Stimulated activated CD4-positive, alpha-beta T cell treated with anti-CD3 and anti-CD28 coated beads, Interleukin-2, amount 100 ng/mL, for 24 hours (primary cell): ENCODE measurements at places on chromosomes 2 and 18.

GRCh38 chr2:71786291-71787107, 333.1 kb downstream of the DYSF start:
- DNase-seq, result no peak

DNA sequence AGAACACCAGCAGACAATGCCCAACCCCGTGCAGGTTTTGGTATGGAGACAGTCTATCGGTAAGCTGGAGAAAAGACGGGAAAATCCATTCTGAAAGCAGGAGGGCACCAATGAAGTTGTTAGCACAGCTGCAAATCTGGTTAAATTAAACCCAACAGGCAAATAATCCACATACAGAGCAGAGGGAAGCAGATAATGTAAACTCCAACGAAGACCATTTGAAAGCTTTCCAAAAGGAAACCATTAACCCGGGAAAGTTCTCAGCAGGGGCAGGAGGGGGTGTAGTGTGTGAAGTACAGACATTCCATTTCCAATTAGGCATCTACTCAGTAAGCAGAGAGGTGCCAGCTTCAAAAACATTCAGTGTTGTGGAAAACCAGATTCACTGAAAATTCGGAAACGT, 10.3 kb downstream of the EDAR start:
- DNase-seq, result no peak

DNA sequence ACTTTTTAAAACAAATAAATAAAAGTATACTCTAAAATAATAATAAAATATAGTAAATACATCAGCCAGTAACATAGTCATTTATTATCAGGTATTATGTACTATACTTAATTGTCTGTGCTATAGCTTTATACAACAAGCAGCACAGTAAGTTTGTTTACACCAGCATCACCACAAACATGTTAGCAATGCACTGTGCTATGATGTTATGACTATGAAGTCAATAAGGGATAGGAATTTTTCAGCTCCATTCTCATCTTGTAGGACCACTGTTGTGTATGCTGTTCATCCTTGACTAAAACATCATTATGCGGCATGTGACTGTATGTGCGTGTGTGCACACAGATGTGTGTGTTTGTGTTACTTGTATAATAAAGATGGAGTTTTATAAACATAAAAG, 137.5 kb downstream of the LYPD6B start:
- no peak for DNase-seq

DNA sequence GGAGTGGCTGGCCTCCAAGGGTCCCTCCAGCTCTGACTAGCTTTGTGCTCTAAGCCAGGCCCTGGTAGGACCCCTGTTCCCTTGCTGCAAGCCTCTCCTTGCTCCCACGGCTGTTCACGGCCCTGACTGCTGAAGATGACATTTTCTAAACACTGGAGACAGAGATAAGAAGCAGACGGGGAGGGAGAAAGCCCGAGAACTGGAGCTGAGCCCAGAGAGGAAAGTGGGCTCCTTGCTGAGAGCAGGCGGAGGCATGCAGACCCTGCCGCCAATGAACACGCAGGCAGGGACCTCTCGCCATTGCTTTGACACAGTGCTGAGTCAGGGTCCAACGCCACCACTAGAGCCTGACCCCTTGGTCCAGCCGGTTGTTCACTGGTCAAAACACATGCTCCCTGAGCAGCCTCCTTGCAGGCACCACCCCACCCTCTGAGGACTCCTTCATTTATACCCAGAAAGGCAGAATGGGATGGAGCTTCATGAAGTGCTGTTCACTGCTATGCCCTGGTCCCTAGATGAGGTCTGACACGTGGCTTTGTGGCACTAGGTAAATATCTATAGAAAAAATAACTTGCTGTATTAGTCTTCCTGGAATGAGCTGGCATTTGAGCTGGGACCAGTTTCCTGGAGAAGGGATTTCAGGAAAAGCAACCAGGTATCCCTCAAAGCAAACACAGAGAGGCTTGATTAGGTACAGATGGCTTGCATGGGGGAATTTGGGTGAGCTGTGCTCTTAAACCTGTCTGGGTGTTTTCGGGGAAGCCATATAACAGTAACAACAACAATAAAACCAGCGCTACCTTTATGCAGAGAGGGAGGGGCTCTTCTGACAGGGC, 65.7 kb downstream of the MCFD2 start:
- no peak for DNase-seq

GRCh38 chr2:53818854-53819435, 32.1 kb downstream of the ERLEC1 start:
- no peak for DNase-seq

GRCh38 chr18:48949050-48949605, 1.6 kb downstream of the SMAD7 start:
- peak; percentile 42 for DNase-seq

DNA sequence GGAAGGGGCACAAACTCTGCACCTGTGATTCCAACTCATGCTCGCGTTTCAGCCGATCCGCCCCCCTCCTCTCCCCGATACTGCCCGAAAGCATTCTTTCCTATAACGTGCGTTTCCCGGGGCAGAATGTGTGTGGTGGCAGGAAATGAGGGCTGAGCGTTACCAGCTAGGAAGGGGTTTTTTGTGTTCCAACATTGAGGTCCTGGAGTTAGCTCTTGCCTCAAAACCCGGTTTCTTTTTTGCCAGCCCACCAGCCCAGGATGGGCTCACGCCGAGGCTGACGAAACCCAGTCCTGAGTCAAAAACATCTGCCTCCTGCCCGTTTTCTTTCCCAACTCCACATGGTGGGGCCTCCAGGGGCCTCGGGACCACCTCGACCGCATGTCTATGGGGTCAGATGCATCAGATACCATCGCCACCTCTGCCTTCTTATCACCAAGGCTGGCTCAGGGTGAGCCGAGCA, 113.7 kb upstream of the COPS8 start:
- DNase-seq, result no peak

GRCh38 chr2:54909001-54909400, 141.2 kb downstream of the RTN4 start:
- no peak for DNase-seq

GRCh38 chr18:45930963-45931362, 36.2 kb downstream of the EPG5 start:
- no peak for DNase-seq

GRCh38 chr18:5756823-5757222, 138.5 kb downstream of the TMEM200C start:
- no peak for DNase-seq

DNA sequence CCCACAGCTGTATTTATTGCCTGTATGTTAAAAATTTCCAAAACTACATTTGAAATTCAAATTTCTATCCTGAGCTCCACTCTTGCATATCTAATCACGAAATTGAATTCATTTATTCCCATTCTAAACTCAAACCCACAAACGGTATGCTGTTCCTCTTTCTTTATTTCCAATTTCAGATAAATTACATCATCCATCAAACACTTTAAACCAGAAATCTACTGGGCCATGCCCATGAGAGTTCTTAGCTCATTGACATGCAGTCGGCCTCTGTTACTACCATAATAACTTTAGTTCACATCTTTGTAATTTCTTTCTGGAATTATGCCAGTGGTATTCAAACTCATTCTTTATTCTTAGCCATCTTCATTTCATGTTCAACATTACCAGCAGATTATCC, 100.3 kb downstream of the COL3A1 start:
- DNase-seq, result no peak

- no peak for DNase-seq
Measured at GRCh38 chr18:332007-332406, 64.2 kb upstream of the THOC1 start.

DNA sequence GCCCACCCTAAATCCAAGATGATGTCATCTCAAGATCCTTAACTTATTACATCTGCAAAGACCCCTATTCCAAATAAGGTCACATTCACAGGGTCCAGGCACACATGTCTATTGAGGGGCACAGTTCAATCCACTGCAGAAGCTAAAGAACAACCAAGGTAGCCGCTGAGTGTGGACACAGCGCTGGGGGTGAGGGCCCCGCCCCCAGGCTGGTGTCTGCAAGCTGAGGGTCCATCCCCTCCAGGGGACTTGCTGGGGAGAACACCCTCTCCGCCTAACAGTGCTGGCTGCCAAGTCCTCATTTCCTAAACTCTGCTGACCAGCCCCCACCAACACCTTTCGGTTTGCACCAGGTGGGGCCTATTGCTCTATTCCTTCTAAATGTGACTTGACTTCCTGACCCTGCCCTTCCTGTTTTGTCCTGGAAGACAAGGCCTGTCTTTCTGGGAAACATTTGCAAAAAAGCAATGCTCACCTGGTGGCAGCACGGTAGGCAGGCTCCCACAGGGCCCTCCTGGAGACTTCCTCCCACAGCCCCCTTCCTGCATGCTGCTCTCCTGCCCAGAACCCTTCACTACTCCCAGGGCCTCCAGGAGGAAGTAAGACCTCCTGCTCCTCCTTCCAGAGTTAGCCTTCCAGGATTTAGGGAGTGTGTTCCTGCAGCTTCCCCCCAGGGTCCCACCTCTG, 24.4 kb upstream of the TEX44 start:
- no peak for DNase-seq

GRCh38 chr2:15826273-15826717, 114.1 kb upstream of the MYCN start:
- DNase-seq, result no peak

DNA sequence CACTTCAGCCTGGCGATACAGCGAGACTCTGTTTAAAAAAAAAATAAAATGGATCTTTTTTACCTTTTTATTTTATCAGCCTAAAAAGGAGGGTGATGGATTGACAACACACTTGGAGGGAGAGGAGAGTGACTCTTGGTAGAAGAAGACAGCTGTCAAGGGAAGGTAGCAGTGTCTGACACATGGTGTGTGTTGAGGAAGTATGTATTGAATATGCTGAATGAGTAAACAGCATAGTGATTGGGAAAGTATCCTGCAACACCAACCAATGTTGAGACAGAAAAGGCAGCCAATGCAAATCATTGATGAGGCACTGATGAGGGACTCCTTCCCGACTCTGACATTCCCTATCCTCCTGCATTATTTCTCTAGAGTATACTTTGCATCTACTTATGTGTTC, 306.4 kb downstream of the LPIN1 start:
- DNase-seq, result no peak

DNA sequence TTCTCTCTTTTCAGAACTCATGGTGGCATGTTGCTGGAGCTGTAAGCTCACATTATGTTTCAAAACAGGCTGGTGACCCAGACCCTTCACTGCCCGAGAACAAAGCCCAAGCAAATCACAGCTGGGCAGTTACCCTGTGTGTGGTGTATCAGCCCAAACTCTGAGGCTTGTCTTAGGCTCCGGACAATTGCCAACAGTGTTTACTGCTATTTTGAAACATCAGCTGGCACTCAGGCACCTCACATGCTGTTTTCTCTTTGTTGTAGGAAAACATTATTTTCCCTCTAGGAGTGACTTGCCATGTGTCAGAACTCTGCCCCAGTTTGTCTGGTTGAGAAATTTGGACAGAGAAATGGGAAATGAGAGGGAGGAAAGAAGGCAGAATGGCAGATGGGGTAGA, 237.6 kb upstream of the APCDD1 start:
- no peak for DNase-seq

GRCh38 chr2:235639428-235639773, 145.6 kb downstream of the AGAP1 start:
- no peak for DNase-seq

- DNase-seq, result no peak
Measured at GRCh38 chr2:174585657-174586252, 11.8 kb downstream of the WIPF1 start.
